ENCODE measurements at places on chromosomes 6 and 20. TPM values are rescaled to one million over a fixed set of nuclear protein-coding genes. Genes with fewer than 3 reads are reported as not detected.

- DNase-seq: no peak
These were observed 3.3 kb downstream of the EZR start for GRCh38 chr6:158815907-158816306.

DNA sequence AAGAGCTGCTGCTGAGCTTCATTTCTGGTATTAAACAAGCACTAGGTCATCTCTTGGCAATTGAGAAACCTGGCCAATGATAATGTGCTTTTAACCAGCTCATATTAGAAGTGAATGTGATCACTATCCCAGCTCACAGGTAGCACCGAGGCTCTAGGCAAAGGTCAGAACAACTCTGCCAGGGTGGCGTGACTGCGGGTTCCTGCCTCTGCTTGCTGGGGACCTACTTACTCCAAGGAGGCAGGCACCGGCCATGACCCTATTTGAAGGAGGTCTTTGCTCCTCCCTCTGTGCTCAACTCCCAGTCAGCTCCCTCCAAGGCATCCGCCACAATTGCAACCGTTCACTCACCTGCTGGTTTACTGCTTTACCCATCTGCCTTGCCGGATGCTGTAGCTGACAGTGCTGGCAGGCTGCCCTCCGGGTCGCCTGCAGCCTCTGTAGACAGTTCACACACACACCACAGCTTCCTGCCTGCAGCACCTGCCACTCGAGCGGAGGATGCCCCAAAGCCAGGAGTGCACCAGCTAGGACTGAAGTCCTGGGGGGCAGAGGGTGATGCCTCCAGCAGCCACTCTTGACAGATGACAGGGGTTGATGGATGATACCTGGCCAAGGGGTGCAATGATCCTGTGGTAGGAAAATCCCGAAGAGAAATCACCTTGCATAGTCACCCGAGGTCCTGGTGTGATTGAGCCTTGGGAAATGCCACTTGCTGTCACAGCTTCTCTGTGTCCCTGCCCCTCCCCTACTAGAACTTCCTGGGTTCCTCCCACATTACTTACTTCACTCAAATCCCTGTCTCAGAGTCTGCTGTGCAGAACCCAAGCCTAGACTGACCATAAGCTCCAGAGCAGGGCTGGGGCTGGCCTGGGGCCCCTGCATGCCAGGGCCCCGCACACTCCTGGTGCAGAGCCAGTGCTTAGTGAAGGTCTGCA is 8.8 kb upstream of the VSX1 start:
- DNase-seq: no peak

GRCh38 chr6:100121854-100122609 is 128.0 kb upstream of the MCHR2 start:
- DNase-seq: no peak

DNA sequence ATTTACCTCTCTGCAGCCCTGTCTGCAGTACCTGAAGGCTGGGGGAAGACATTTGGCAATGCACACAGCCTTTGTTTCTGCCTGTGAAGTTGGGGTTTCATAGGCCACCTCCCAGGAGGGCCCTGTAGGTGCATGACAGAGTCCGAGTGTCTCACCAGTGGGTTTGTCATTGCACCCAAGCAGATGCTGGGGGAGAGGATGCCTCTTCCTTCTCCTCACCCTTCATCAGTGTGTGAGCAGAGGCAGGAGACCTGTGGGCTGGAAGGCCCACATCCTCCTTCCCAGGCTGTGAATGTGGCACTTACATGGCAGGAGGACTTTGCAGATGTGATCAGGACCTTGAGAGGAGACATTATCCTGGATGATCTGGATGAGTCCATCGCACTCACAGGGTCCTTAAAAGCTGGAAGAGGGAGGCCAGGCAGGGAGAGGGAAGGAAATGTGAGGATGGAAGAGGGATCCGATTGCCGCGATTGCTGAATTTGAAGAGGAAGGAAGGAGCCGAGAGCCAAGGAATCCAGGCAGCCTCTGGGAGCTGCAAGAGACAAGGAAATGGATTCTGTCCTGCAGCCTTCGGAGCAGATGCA is 30.4 kb downstream of the SYNJ2 start:
- DNase-seq: no peak

DNA sequence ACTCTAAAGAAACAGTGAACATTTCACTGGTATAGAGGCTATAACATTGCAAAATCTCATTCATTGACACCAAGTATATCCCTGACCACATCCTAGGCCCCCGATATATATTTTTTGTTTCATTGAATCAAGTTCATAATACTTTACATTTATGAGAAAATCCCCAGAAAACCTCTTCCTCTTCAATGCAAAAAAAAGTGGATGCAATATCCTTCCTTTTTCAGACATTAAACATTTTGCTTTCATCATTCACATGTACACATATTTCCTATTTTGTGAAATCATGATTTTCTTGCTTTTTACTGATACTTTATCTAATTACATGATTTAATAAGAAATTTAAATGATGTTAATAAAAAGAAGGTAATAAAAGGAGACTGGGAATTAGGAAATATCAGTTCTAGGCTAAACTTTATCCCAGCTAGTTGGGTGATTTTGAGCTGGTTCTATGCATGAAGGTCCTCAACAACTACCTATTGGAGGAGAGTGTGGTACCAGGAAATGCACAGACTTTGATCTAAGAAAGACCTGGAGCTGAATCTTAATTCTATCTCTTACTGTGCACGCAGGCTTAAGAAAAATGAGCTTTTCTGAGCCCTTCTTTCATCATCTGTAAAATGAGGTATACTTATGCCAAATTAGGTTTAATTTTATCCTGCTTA is 4.9 kb downstream of the SYNE1 start:
- DNase-seq: no peak

- no peak for DNase-seq
These were observed 22.8 kb downstream of the NPEPL1 start for GRCh38 chr20:58715391-58715800.

- no peak for DNase-seq
These were observed 73.0 kb upstream of the KCNG1 start for GRCh38 chr20:51095633-51096521.

GRCh38 chr6:118372413-118372812 is 175.7 kb upstream of the PLN start:
- no peak for DNase-seq

- DNase-seq: no peak
These were observed 174.4 kb upstream of the FOXA2 start for GRCh38 chr20:22758815-22759214.

- DNase-seq: no peak
These were observed 69.9 kb downstream of the ZBTB2 start for GRCh38 chr6:151321438-151321837.

DNA sequence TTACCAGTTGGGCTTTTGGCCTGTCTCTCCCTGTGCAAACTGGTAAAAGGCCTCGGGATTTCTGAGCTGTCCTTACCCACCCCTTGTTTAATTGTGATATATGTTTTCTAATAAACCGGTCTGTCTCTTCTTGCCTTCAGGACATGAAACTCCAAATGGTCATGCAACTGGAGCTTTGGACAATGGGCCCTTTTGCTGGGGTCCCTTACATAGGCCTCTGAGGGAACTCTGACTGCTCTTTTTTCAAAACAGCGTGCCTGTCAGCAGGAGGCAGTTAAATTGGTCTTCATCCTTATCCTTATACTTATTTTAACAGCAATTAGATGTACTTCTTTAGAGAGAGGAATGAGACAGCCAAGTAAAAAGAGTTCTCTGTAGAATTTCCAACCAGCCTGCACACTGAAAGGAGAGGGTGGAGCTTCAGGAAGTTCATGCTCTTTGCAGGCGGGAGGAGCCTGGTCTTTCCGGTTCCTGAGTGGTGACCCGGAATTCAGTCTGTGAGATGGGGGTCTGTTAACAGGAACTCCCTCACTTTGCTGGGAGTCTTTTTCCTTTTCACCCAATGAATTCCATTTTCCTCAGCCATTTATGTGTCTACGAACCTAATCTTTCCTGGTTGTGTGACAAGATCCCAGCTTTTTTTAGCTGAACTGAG is 299.6 kb upstream of the GJE1 start:
- no peak for DNase-seq

GRCh38 chr6:43851204-43851865 is 81.3 kb downstream of the VEGFA start:
- DNase-seq: no peak

GRCh38 chr6:87093199-87093598 is 1.7 kb downstream of the CGA start:
- DNase-seq: no peak

- DNase-seq: no peak
These were observed 206.8 kb upstream of the SLC35B3 start for GRCh38 chr6:8642131-8642530.

DNA sequence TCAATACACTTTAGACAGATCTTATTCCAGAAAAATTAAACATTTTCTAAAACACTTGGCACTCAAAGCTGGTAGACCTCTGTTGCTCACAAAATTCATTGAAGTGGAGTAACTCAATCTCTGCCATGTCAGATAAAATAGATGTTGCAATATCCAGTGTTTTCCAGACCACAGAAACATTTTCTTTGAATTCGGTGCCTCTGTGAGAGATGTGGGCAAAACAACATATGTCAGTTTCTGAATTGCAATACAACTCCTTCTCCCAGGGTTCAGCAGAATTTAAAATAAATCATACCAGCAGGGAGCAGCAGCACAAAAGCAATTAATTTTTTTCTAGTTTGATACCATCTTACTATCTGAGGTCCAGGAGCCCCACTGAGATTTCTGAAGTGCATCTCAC is 11.3 kb upstream of the PKHD1 start:
- DNase-seq: no peak

GRCh38 chr6:134230087-134230700 is 87.7 kb downstream of the SGK1 start:
- DNase-seq: no peak

GRCh38 chr6:87742106-87742505 is 40.1 kb upstream of the AKIRIN2 start:
- DNase-seq: no peak

DNA sequence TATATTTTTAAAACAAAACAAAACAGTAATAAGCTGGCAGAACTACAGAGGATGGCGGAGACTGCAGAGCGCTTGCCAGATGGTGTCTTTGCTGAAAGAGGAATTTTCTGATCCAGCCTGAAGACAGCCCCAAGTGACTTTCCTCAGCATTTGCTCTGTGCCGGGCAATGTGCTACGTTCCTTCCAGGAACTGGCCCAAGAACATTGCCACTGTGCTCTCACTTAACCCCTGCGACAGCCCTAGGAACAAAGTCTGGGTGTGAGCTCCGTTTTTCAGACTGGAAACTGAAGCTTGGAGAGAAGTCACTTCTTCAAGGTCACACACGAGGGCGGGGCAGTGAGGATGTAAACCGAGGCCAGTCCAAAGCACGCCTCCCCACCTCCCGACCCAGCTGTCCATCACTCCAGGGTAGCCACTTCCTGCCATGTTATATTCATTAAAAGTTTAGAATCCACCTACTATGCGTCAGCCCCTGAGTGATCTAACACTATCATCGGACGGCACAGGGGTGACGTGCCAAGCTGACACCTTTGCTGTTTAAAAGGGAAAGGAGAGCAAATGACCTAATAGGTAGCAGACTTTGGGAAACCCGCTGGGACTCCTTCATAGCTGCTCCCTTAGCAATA is 22.3 kb upstream of the BMP7 start:
- no peak for DNase-seq

- DNase-seq: no peak
These were observed 4.2 kb upstream of the EYA4 start for GRCh38 chr6:133236932-133237331.

The SLC22A2 gene
- total RNA-seq: not detected

The MTFR2 gene
- 1.9 TPM for total RNA-seq

The SH3BGRL2 gene
- 47.2 TPM for total RNA-seq

The COL9A3 gene
- 78.7 TPM for total RNA-seq

The PRICKLE4 gene
- 2.3 TPM for total RNA-seq

The HNF4A gene
- total RNA-seq: not detected

Data from glutamatergic neuron (in vitro differentiated cells).